Thoracic aorta endothelial cell (primary cell): ENCODE measurements at places on chromosomes 2 and 18. TPM values are rescaled to one million over a fixed set of nuclear protein-coding genes. Genes with fewer than 3 reads are reported as not detected.

CXCR4 gene
- 93.5 and 126 TPM in 2 replicates for total RNA-seq

OSBPL6 gene
- 11.8 and 14.6 TPM in 2 replicates for total RNA-seq

SFTPB gene
- total RNA-seq, result not detected in 2 replicates

RFTN2 gene
- total RNA-seq, result 6.3 and 6.5 TPM in 2 replicates

PCARE gene
- total RNA-seq, result not detected in 2 replicates

CNOT9 gene
- 87.9 and 115 TPM in 2 replicates for total RNA-seq

COL6A3 gene
- 0.72 and 1.7 TPM in 2 replicates for total RNA-seq

PPIL3 gene
- 17.0 and 39.6 TPM in 2 replicates for total RNA-seq

GALNT1 gene
- 351 and 359 TPM in 2 replicates for total RNA-seq

DNER gene
- total RNA-seq, result 0.07 and 0.13 TPM in 2 replicates

ZNF385B gene
- total RNA-seq, result not detected in 2 replicates

RND3 gene
- total RNA-seq, result 48.4 and 85.4 TPM in 2 replicates

ACTG2 gene
- not detected in 2 replicates for total RNA-seq

RGPD3 gene
- 0.53 and 0.79 TPM in 2 replicates for total RNA-seq

NCKAP5 gene
- 0.50 and 1.5 TPM in 2 replicates for total RNA-seq
